RKO (cell line): ENCODE measurements at places on chromosomes 7 and 10.

DNA sequence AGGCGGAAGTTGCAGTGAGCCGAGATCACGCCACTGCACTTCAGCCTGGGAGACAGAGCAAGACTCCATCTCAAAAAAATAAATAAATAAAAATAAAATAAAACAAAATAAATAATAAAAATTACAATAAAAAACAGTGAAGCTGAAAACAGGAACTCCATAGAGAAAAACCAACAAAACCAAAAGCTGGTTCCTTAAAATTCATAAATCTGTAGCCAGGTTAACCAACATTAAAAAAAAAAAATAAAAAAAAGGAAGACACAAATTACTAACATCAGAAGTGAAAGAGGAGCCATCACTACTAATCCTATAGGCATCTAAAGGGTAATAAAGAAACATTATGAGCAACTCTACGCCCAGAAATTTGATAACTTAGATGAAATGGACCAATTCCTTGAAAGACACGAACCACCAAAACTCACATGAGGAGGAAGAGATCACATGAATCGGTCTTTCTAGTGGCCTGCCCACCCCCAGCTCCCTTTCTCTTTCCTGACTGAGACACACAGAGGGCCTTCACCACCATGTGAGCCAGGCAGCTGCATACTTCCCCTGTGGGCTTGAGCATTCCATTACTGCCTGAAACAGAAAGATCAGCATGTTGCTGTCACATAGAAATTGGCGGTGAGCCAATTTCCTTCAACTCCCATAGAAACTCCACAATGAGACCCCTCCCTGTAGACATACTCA lies 208.7 kb downstream of the MAD1L1 start:
- no peak for DNase-seq

DNA sequence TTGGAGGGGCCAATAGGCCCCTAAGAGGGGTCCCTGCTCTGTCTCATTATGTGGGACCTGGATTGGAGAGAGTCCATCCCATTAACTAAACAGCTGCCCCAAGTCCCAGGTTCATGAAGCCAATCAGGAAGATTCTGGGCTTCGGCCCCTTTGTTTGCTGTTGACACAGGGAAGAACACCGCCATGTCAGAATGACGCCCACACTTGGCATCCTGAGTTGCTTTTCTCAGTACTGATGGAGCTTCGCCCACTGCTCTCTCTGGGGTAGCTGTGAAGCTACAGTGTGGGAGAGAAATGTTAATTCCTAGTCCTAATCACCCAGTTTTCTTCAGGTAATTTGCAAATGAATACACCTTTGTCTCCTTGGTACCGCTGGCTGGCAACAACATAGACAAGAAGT lies 264.7 kb downstream of the GLRX3 start:
- no peak for DNase-seq

- no peak for DNase-seq
Measured at GRCh38 chr10:131576341-131577177, 265.0 kb upstream of the TCERG1L start.

GRCh38 chr10:92729886-92730285 lies 40.1 kb downstream of the HHEX start:
- DNase-seq = no peak

- no peak for DNase-seq
Measured at GRCh38 chr7:158001621-158002320, 585.9 kb downstream of the PTPRN2 start.
